Pons (tissue), 1 donor: ENCODE measurements at places on chromosomes 11 and 22.

GRCh38 chr11:111796696-111797095 is 30.5 kb upstream of the PPP2R1B start:
- DNase-seq = peak; percentile 11

GRCh38 chr11:44036811-44037657 is 10.7 kb upstream of the ACCSL start:
- peak; percentile 96 for DNase-seq

DNA sequence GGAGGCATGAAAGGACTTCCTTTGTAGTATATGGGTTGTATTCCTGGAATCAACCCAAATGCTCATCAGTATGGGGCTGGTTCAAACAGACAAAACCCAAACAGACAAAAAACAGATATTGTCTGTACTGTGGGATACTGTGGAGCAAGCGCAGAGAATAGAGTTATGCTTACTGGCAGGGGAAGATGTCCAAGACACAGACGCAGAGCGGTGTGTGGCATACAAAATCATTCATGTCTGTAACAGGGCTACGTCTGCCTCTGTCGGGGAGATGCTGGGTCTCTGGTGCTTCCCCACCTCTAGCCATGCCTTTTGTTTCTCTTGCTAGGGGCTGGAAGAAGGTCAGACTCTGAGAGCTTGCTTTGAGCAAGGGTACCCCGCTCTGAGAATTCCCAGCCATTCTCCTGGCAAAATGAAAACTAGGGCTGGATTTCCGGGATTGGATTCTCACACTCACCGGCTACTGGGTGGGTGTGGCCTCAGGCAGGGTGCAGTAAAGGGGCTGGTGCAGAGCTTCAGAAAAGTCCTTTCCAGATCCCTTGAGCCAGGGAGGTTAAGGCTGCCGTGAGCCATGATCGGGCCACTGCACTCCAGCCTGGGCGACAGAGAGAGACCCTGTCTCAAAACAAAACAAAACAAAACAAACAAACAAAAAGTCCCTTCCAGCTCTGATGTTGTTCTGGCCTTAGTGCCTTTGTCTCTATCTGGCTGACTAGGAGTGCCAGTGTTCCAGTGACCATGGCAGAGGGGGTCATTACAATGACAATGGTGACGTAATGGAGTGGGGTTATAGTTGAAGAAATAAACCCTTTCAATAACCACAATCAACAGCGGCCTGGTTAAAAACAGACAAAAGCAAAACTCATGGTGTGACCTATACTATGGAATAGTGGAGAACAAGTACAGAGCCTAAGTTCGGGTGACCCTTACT is 2.9 kb upstream of the ABCC8 start:
- DNase-seq = peak; percentile 38

GRCh38 chr11:130260742-130261141 is 54.0 kb downstream of the ZBTB44 start:
- DNase-seq = no peak
